HCT116 (cell line): ENCODE measurements at places on chromosomes 6 and 20.

DNA sequence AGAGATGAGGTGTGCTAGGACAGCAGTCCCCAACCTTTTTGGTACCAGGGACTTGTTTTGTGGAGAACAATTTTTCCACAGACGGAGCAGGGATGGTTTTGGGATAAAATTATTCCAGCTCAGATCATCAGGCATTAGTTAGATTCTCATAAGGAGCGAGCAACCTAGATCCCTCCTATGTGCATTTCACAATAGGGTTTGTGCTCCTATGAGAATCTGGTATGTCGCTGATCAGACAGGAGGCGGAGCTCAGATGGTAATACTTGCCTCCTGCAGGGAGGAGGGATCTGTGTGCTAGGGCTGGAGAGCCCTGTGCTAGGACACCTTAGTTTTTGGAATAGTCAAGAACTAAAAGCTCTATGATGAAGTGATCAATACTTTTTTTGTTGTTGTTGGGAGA is 2.5 kb downstream of the SMIM13 start:
- H3K27me3 ChIP-seq, result no peaks in the 10 kb centered on the region
- peak; percentile 54 for DNase-seq
- peak overlapping the region; percentile 81; the same call in 1 of the 2 replicates for H3K27ac ChIP-seq
- H3K4me3 ChIP-seq, result peak overlapping the region; percentile 85; the same call in 1 of the 2 replicates
- no peaks in the 10 kb centered on the region for H3K36me3 ChIP-seq

GRCh38 chr6:167954151-167954550 is 43.3 kb upstream of the KIF25 start:
- H3K27me3 ChIP-seq, result no peaks in the 10 kb centered on the region
- no peaks in the 10 kb centered on the region; the same call in 1 of the 2 replicates for H3K4me1 ChIP-seq
- no peak for DNase-seq
- peaks cover 17% of the 10 kb centered on the region for H3K36me3 ChIP-seq
- no peak overlapping the region for H3K4me3 ChIP-seq

GRCh38 chr6:53588816-53589509 is 44.1 kb upstream of the GCLC start:
- no peaks in the 10 kb centered on the region for H3K36me3 ChIP-seq
- no peak overlapping the region for H3K4me3 ChIP-seq
- H3K27me3 ChIP-seq, result no peaks in the 10 kb centered on the region
- DNase-seq, result no peak
- peaks cover 7% of the 10 kb centered on the region for H3K4me1 ChIP-seq

DNA sequence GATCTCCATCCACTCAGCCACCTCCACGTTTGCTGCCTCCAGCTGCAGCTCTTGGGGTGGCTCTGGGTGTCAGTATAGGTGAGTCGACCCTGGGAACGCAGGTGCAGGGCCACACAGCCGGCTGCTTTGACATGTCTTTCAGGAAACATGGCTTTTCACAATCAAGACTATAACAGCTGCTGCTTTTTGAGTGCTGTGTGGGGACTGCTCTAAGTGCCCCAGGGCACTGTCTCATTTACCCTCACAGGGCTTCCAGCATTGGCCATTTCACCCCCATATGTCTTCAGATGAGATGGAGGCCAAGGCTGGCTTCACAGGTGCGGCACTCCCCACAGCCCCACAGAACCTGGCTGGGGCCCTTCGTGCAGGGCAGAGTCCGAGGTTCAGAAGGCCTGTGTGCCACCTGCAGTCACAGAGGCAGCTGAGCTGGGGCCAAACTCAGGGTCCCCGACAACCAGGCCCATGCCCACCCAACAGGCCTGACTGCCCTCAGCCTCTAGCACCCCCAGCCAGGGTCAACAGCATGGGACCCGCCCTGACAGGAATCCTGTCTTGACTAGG is 14.9 kb upstream of the CST7 start:
- no peaks in the 10 kb centered on the region for H3K36me3 ChIP-seq
- no peak overlapping the region for H3K4me3 ChIP-seq
- DNase-seq, result no peak
- peaks cover 9% of the 10 kb centered on the region for H3K4me1 ChIP-seq

DNA sequence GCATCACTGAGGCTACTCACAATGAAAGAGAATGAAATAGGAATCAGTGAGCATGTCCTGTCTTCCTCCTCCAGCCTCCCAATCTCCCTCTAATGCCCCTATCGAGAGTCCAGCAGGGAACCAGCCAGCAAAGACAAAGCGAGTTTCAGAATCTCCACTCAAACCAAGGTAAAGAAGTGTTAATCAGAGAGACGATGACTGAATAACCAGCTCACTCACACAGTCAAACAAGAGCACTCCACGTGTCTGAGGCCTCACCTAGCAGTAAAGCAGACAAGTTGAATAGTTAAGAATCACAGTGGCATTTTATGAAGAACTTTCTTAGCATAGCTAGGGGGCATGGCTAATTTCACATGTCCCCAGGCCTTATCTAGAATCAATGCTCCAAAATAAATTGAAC is 3.3 kb upstream of the TREM1 start:
- H3K36me3 ChIP-seq, result no peaks in the 10 kb centered on the region
- H3K27me3 ChIP-seq, result no peaks in the 10 kb centered on the region
- no peaks in the 10 kb centered on the region for H3K4me1 ChIP-seq

GRCh38 chr6:15962449-15962764 is 166.5 kb upstream of the MYLIP start:
- no peak for DNase-seq
- no peak overlapping the region for H3K4me3 ChIP-seq
- no peak overlapping the region for H3K27ac ChIP-seq
- H3K4me1 ChIP-seq, result no peaks in the 10 kb centered on the region
- H3K36me3 ChIP-seq, result no peaks in the 10 kb centered on the region
- no peaks in the 10 kb centered on the region for H3K27me3 ChIP-seq

DNA sequence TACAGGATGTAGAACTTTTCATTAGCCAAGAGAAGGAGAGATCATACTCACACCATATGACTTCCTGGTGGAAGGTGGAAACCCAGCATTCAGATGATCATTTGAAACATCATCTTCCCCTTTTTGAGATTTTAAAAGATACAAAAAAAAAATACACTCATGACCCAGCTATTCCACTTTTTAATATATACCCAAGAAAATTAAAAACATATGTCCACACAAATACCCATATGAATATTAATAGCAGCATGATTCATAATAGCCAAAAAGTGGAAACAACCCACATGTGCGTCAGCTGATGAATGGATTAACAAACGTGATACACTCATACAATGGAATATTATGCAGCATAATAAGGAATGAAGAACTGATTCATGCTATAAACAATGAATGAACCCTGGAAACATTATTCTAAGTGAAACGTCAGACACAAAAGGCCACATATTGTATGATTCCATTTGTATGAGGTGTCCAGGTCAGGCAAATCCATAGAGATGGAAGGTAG is 130.0 kb upstream of the SGK1 start:
- peaks cover 3% of the 10 kb centered on the region; the same call in 1 of the 2 replicates for H3K4me1 ChIP-seq
- no peaks in the 10 kb centered on the region for H3K27me3 ChIP-seq
- H3K27ac ChIP-seq, result no peak overlapping the region
- H3K4me3 ChIP-seq, result no peak overlapping the region
- H3K36me3 ChIP-seq, result no peaks in the 10 kb centered on the region

DNA sequence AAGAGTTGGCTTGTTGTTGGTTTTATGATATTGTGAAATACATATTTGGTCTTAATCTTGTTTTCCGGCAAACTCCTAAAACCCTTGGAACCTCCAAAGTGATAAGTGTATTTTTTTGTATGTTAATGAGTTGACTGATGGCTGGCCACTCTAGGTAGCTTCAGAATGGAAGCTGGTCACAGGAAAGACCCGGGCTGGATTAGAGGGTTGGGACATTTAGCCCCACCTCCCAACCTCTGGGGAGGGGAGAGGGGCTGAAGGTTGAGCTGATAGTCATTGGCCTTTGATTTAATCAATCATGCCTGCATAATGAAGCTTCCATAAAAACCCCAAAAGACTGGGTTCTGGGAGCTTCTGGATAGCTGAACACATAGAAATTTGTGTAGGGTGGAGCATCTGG is 42.7 kb downstream of the SASH1 start:
- no peaks in the 10 kb centered on the region for H3K36me3 ChIP-seq
- no peak overlapping the region for H3K27ac ChIP-seq
- no peaks in the 10 kb centered on the region for H3K27me3 ChIP-seq
- DNase-seq, result no peak

- H3K36me3 ChIP-seq, result no peaks in the 10 kb centered on the region
- H3K4me3 ChIP-seq, result no peak overlapping the region
- no peaks in the 10 kb centered on the region for H3K27me3 ChIP-seq
- DNase-seq, result no peak
- peaks cover 34% of the 10 kb centered on the region for H3K4me1 ChIP-seq
- peak overlapping the region; percentile 79 for H3K27ac ChIP-seq
These were observed 103.2 kb downstream of the TOX2 start for GRCh38 chr20:44017905-44018258.

GRCh38 chr20:14556206-14556605 is 218.8 kb upstream of the FLRT3 start:
- H3K4me1 ChIP-seq, result no peaks in the 10 kb centered on the region
- DNase-seq, result no peak
- no peaks in the 10 kb centered on the region for H3K27me3 ChIP-seq
- H3K4me3 ChIP-seq, result no peak overlapping the region

GRCh38 chr20:38633577-38634093 is 32.0 kb downstream of the ARHGAP40 start:
- H3K4me3 ChIP-seq, result no peak overlapping the region
- no peak overlapping the region for H3K27ac ChIP-seq
- H3K27me3 ChIP-seq, result no peaks in the 10 kb centered on the region
- H3K36me3 ChIP-seq, result no peaks in the 10 kb centered on the region
- no peaks in the 10 kb centered on the region for H3K4me1 ChIP-seq
- peak; percentile 44 for DNase-seq

GRCh38 chr20:50646483-50646996 is 44.8 kb downstream of the RIPOR3 start:
- H3K27me3 ChIP-seq, result no peaks in the 10 kb centered on the region
- peak overlapping the region; percentile 55 for H3K27ac ChIP-seq
- H3K36me3 ChIP-seq, result no peaks in the 10 kb centered on the region
- no peak overlapping the region for H3K4me3 ChIP-seq

GRCh38 chr20:50194831-50195523 is 4.3 kb downstream of the CEBPB start:
- no peaks in the 10 kb centered on the region for H3K27me3 ChIP-seq
- peaks cover 13% of the 10 kb centered on the region for H3K4me1 ChIP-seq
- no peak for DNase-seq
- H3K36me3 ChIP-seq, result no peaks in the 10 kb centered on the region
- H3K27ac ChIP-seq, result no peak overlapping the region
- H3K4me3 ChIP-seq, result no peak overlapping the region

DNA sequence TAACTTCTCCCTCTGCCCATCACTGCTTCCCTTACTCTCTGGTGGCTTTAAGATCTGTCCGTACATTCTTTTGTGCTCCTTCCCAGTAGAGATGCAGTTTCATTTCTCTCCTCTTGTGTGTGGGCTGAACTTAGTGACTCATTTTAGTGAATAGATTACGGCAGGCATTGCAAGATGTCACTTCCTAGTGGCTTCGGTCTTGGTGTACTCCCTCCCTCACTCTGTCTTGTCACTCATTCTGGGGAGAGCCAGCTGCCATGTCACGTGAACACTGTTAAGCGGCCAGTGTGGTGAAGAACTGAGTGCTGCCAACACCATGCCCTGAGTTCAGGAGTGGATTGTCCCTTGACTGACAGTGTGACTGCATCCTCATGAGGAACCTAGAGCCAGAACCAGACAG is 115.9 kb downstream of the OTOR start:
- no peak overlapping the region for H3K4me3 ChIP-seq
- H3K36me3 ChIP-seq, result no peaks in the 10 kb centered on the region

- H3K36me3 ChIP-seq, result no peaks in the 10 kb centered on the region
- no peak for DNase-seq
- H3K27me3 ChIP-seq, result no peaks in the 10 kb centered on the region
- H3K27ac ChIP-seq, result no peak overlapping the region
These were observed 372.1 kb upstream of the HS3ST5 start for GRCh38 chr6:114714836-114715507.

DNA sequence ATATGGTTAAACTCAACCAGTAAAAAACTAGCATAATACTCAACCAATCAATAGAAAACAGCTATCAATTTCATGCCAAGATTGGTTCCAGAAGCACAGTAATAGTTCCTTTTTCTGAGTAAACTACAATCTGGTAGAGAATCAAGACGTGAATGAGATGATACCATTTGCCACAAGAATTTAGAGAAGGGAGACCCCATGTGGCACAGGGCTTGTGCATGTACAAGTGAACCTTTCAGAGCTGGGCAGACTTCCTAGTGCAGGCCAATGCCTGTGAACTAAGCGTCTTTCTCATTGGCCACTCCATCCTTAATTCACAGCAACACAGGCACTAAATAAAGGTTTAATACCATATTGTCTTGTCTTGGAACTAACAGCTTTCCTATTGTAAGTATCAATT is 213.5 kb downstream of the RFPL4B start:
- H3K27me3 ChIP-seq, result no peaks in the 10 kb centered on the region
- H3K36me3 ChIP-seq, result no peaks in the 10 kb centered on the region
- DNase-seq, result no peak
- H3K27ac ChIP-seq, result no peak overlapping the region
- no peaks in the 10 kb centered on the region for H3K4me1 ChIP-seq

- no peaks in the 10 kb centered on the region for H3K27me3 ChIP-seq
- H3K27ac ChIP-seq, result no peak overlapping the region
- no peak overlapping the region for H3K4me3 ChIP-seq
- H3K4me1 ChIP-seq, result no peaks in the 10 kb centered on the region
- H3K36me3 ChIP-seq, result no peaks in the 10 kb centered on the region
- DNase-seq, result no peak
These were observed 15.7 kb upstream of the LAMA4 start for GRCh38 chr6:112269979-112270566.

GRCh38 chr6:15102241-15102640 is 143.6 kb upstream of the JARID2 start:
- no peak for DNase-seq
- no peaks in the 10 kb centered on the region for H3K4me1 ChIP-seq
- no peaks in the 10 kb centered on the region for H3K27me3 ChIP-seq

DNA sequence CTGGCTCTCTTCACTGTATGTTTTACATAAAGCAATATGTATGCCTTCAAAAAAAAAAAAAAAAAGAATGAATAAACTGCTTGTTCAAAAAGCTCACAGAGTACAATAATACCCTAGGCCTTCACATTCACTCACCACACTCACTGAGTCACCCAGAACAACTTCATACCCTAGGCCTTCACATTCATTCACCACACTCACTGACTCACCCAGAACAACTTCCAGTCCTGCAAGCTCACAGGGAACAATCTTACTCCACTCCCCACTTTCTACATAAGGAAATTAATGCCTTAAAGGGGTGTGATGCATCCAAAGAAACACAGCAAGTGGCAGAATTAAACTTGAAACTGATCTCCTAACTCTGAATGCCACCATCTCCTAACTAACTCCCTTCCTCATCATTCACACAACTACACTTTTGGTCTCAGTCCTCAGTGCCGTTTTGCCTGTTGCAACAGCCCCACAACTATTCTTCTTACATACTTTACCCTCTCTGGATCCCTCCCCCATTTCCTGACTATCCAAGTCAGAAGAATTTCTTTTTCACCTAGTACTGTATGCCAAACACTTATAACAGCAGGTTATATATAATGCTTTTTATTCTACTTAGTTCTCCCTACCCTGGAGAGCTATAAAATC is 34.2 kb downstream of the NHSL1 start:
- no peak overlapping the region for H3K4me3 ChIP-seq
- peaks cover 8% of the 10 kb centered on the region; the same call in 1 of the 2 replicates for H3K4me1 ChIP-seq
- DNase-seq, result peak; percentile 70
- no peaks in the 10 kb centered on the region for H3K27me3 ChIP-seq
